ENCODE measurements at places on chromosomes 4 and X.

GRCh38 chrX:38664285-38664684 is 102.9 kb downstream of the TSPAN7 start:
- no peak for DNase-seq

GRCh38 chr4:97942951-97943350 is 200.3 kb downstream of the STPG2 start:
- no peak for DNase-seq

GRCh38 chrX:119402588-119402987 is 3.5 kb downstream of the SLC25A43 start:
- no peak for DNase-seq

- DNase-seq = no peak
Observed at GRCh38 chr4:121216461-121216860, 52.3 kb upstream of the TNIP3 start.

- no peak for DNase-seq
Observed at GRCh38 chr4:24915121-24915922, 2.5 kb upstream of the CCDC149 start.

DNA sequence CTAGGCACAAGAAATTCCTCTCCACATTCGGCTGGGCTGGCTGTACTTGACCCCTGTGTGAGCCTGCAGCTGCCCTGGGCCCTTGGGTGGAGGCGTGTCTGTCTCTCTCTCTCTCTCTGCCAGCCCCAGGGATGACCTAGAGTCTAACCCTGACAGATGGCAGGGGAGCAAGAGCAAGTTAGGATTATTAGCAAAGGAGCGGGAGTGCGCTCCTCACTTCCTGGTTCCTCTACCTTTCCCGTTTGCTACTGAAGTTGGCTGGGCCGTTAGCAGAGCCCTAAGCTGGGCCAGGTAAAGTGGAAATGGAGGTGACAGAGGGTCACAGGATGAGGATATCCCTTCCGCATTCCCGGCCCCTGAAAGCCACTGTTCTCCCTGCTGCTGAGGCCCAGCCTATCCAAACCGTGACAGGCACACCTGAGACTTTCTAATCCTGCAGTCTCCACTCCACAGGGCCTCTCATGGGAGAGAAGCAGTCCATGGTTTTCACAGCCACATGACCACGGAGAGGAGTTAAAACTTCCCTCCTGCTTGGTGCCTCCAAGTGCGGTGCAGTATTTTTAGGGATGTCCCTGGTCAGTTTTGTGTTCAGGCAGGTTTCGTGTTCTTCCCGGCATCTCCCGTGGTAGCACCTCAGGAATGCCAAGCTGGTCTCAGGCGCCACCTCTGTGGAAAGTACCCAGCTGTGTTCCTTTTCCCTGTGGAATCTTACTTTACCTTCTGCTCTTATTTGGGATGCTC is 79.3 kb downstream of the CLDN22 start:
- no peak for DNase-seq

- no peak for DNase-seq
Observed at GRCh38 chr4:167023364-167023925, 210.8 kb downstream of the SPOCK3 start.

- DNase-seq = peak; percentile 38
Observed at GRCh38 chr4:79598801-79599200, 190.8 kb upstream of the GK2 start.

DNA sequence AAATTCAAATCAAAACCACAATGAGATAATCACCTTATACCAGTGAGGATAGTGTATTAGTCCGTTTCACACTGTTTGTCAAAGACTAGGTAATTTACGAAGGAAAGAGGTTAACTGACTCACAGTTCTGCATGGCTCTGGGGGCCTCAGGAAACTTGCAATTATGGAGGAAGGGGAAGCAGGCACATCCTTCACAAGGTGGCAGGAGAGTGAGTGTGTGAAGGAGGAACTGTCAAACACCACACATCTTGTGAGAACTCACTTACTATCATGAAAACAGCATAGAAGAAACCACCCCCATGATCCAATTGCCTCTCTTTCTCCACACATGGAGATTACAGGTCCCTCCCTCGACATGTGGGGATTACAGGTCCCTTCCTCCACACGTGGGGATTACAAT is 54.7 kb upstream of the TRPC5 start:
- DNase-seq = no peak

DNA sequence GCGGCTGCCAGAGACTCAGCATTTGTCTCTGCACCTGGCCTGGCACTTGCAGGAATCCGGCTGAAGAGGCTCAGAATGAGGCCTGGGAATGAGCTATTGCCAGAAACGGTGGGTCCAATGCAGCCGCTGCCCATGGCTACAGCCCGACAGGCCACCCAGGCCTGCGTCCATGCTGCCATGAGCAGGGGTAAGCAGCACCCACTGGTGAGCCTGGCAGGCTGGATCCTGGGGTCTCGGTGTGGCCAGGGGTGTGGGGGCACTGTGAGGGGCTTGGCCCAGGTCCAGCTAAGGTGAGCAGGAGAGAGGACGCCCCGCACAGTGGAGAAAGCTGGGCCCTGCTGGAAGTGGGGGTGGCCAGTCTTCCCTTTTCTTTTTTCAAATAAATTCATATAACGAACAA is 60.3 kb upstream of the MXD4 start:
- peak; percentile 48 for DNase-seq

GRCh38 chr4:2441393-2442174 is 22.8 kb downstream of the CFAP99 start:
- no peak for DNase-seq

- DNase-seq = no peak
Observed at GRCh38 chr4:123889507-123889906, 492.9 kb downstream of the SPRY1 start.

DNA sequence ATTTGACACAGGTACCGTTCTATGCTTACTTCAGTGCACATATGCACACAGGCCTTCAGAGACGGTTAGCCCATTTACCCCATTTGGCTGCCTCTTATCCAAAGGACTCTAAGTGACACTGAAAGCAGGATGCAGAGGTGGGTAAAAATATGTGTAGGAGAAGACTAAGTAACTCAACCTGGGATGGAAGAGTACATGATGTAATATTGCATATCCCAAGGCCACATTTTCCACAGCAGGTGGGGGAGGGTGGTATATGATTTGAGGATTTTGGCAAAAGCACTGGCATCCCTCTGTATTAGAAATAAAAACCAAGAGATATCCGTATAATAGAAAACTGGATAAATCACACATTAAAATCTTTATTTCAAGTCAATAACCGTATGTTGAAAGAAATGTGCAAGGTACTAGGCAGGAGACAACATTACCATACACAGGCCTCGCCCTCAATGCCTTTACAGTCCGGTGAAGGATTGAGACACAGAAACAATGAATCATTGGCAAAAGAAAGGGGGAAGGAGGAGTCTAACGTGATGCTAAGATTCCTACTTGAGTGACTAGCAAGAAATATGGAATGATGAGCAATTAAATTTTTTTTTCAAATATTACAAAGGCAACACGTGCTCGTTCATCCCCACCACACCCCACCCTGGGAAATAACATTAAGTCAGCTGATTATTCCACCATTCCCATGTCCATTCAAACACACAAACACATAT is 161.0 kb upstream of the RASGEF1B start:
- no peak for DNase-seq

- DNase-seq = no peak
Observed at GRCh38 chr4:7073526-7074390, 5.9 kb upstream of the GRPEL1 start.

- no peak for DNase-seq
Observed at GRCh38 chr4:136505020-136505419, 1027.3 kb downstream of the PCDH18 start.

DNA sequence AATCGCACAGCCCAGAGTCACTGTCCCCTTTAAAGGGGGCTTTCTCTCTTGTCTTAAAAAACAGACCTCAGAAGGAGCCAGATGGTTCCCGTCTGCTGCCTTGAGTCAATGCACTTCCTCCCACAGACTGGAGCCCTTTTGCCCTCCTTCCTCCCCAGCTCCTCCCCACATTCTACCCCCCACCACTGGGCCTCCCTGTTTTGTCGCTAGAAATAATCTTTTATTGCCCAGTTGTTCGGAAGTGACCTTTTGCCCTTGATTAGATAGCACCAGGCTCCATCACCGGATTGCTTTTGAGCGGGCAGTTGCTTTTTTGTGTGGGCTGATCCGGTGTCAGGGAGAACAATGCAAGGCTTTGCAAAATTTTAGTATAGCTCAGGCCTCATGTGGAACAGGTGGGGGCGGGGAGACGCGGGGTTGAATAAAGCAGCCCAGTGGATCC is 47.7 kb downstream of the SPRY1 start:
- DNase-seq = no peak

GRCh38 chrX:72050011-72050410 is 81.7 kb downstream of the RTL5 start:
- DNase-seq = no peak

- no peak for DNase-seq
Observed at GRCh38 chr4:175480404-175480803, 331.7 kb downstream of the GPM6A start.

DNA sequence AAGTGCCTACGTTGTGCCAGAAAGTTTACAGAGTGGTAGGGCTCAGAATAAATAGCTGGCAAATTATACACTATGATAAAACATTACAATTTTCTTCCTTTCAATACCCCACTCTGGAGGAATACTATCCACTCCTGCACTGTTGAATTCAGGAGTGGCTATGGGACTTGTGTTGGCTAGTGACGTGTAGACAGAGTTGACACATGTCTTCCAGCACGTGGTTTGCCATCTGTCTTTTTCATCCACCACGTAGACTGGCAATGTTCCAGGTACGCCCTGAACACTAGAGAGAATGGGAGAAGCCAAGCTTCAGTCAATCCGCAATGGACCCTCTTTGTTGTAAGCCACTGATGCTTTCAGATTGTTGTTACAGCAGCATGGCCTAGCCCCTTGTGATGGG is 168.8 kb upstream of the RBPJ start:
- no peak for DNase-seq

DNA sequence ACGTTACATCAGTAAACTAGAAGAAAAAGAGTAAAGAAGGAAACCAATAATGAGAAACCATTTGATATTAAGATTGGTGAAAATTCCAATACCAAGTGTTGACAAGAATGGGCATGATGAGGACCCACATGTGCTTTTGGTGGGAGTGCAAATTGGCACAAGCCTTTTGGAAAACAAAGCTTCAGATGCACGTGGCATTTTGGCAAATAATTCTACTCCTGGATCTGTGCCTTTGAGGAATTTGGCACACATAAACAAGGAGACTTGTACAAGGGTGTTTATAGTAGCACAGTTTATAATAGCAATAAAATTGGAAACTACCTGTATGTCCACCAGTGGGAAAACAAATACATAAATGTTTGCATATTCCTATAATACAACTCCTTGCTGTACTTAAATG is 324.3 kb upstream of the TAPT1 start:
- DNase-seq = no peak

- no peak for DNase-seq
Observed at GRCh38 chr4:175951794-175952193, 113.8 kb upstream of the WDR17 start.

DNA sequence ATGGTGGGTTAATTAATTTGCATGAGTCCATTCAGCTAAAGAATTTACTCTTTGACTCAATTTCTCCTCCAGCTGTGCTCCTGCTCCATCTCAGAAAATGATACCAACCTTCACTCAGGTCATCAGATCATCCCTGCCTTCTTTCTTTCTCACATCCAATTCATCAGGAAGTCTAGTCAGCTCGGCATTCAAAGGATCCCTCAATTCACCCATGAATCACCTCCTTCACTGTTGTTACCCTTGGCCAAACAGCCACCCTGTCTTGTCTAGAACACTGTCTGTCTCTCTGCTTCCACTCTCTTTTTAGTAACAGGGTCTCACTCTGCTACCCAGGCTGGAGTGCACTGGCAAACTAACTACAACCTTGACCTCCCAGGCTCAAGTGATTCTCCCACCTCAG is 337.4 kb upstream of the SFRP2 start:
- DNase-seq = no peak

DNA sequence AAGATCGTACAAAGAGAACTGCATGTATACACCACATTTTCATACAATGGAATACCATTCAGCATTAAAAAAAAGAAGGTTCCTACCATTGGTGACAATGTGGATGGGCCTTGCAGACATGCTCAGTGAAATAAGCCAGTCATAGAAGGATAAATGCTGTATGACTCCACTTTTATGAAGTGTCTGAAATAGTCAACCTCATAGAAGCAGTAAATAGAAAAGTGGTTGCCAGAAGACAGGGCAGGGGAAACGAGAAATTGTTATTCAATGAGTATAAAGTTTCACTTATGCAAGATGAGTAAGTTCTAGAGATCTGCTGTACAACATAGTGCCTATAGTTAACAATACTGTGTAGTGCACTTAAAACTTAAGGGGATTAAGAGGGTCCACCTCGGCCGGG is 257.5 kb upstream of the FTHL17 start:
- DNase-seq = no peak

- DNase-seq = no peak
Observed at GRCh38 chrX:153827903-153828302, 2.4 kb downstream of the PDZD4 start.

DNA sequence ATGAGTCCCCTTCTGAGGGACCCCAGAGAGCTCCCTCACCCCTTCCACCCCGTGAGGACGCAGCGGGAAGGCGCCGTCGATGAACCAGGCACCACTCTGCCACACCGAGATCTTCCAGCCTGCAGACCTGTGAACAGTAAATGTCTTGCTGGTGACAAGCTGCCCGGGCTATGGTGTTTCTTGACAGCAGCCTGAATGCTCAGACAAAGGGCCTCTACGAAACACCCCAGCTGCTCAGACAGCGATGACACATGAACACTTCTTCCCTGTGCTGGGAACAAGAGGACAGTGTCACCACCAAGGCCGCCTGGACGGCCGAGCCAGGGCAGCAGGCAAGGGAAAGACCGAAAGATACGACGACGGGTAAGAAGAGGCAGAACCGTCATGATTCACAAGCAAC is 30.6 kb upstream of the GTPBP6 start:
- no peak for DNase-seq

- DNase-seq = no peak
Observed at GRCh38 chrX:810186-810585, 179.6 kb downstream of the SHOX start.

DNA sequence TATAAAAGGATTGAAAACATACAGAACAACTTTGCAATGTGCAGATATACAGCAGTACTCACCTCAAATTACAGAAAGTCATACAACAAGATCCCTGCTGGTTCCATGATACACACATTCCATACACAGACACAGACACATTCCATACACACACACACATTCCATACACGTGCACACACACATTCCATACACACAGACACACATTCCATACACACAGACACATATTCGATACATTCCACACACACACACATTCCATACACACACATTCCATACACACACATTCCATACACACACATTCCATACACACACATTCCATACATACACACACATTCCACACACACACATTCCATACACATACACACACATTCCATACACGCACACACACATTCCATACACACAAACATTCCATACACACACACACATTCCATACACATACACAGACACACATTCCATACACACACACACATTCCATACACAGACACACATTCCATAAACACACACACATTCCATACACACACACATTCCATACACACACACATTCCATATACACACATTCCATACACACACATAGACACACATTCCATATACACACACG is 13.7 kb downstream of the LINC00632 start:
- no peak for DNase-seq

- DNase-seq = no peak
Observed at GRCh38 chr4:143281507-143282190, 55.0 kb upstream of the GAB1 start.

- no peak for DNase-seq
Observed at GRCh38 chr4:99821918-99822503, 5.4 kb downstream of the DAPP1 start.

GRCh38 chr4:120215350-120215749 is 148.7 kb upstream of the MAD2L1 start:
- DNase-seq = no peak

All from tibial artery (tissue), 4 donors.